Stimulated activated CD8-positive, alpha-beta memory T cell treated with anti-CD3 and anti-CD28 coated beads, Interleukin-2, amount 100 ng/mL, for 48 hours (primary cell): ENCODE measurements at places on chromosomes 1 and 21.

- no peak for DNase-seq
These were observed 8.4 kb upstream of the IL12RB2 start for GRCh38 chr1:67299296-67299695.

- no peak for DNase-seq
These were observed 386.6 kb downstream of the KIF26B start for GRCh38 chr1:245541369-245541768.

DNA sequence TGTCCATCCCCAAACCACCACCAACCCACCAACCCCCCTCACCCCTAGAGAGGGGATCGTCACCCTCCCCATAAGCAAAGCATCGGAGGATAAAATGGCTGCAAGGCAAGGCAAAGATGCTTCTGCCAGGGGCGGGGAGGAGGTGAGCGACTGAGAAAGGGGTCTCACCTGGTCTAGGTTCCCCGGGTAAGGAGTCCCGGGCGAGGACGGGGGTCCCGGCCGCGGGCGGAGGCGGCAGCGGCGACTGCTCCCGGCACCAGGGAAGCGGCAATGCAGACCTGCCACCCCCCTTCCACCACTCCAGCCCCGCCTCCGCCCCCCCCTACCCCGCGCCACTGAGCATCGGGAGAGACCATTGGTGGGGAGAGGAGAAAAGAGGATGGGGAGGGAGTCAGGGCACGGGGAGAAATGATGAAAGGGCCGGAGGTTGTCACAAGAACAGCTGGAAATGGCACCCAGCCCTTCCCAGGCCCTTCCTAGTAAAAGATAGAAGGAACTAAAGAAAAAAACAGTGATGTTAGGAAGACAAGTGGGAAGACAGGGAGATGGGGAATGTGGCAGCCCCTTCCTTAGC, at the start of gene SV2A:
Gene SV2A, minus strand, starts transcription at position 274 of the 574 bp plus-strand sequence. CDS start 4,004 bp downstream, outside the sequence.
- DNase-seq, result peak; percentile 17

DNA sequence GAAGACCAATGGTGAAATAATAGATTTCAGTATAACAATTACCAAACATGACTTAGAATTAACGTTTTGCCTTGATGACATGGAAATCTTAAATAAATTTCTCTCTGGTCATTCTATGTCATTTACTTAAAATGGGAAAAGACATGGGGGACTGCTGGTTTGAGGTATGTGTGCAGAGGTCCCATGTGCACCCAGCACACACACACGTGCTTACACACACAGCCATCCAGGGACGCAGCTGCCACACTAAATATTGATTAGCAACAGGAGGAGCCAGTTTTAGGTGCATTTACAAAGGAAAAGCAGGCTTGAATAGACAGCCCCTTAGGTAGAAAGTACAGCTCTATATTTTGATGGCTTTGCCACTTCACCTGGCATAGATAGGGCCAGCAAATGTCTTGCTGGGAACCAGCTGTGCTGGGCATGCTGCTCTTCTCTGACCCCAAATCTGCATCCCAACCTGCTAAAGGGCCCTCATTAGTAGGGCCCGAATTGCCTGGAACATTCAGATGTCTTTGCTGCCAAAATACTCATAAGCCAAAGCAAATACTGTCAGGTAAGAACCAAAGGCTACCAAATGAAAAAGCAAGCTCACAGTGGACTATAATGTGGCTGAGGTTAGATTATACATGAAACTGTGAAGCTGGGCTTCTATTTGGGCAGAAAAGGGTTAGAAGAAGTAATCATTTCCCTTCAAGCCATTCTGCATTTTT, 399.9 kb downstream of the HHAT start:
- no peak for DNase-seq

DNA sequence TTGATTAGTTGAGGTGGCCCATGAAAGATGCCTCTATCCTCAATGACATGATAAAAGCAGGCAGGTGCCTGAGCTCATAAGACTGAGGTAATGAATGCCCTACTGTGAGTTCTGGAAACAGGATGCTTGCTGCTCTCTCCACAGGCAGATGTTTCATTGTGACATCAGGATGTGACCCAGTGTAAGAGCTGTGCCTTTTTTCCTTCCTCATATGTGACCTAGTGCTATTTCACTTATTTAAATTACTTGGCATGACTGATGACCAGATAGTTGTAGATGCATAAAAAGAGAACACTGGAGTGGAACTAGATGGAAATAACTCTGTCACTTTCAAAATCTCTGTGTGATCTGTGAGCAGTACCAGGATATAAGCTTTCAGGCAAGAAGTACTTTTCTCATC, 31.9 kb downstream of the KIF14 start:
- DNase-seq, result no peak

DNA sequence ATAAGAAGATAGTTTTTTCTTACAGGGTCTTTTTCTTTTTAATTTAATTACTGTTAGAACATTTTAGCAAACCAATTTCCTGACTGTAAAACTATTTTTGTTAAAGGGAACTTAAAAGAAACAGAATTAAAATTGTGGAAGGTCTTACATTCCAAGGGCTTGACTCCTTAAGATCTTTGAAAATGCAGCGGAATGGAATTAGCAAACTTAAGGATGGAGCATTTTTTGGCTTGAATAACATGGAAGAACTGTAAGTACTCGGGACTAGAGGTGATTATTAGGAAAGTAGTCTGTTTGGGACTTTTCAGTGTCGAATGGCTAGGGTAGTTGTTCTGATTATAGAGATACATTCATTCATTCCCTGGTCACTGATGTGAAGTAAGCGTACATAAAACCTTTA, 21.5 kb downstream of the LRIG2 start:
- DNase-seq, result no peak

GRCh38 chr1:14415396-14415795, 183.1 kb upstream of the KAZN start:
- no peak for DNase-seq
